ENCODE measurements at places on chromosomes 6 and 20.

DNA sequence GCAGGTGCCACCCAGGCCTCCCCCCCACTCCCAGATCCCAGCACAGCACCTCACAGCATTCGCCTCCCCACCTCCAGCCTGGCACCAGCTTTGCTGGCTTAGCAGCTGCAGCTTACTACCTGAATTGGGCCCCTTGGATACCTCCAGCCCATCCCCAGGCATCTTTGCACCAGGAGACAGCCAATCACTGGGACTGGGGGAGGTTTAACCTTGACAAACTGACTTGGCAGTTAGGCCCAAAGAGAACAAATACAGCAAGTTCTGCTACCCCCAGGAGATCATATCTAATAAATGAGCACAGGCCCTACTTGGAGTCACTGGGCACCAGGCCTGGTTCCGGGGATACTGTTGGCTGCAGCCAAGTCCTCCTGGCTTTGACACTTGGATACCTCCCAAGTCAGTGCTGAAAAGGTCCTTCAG is 8.8 kb downstream of the PDRG1 start:
- no peak for DNase-seq

DNA sequence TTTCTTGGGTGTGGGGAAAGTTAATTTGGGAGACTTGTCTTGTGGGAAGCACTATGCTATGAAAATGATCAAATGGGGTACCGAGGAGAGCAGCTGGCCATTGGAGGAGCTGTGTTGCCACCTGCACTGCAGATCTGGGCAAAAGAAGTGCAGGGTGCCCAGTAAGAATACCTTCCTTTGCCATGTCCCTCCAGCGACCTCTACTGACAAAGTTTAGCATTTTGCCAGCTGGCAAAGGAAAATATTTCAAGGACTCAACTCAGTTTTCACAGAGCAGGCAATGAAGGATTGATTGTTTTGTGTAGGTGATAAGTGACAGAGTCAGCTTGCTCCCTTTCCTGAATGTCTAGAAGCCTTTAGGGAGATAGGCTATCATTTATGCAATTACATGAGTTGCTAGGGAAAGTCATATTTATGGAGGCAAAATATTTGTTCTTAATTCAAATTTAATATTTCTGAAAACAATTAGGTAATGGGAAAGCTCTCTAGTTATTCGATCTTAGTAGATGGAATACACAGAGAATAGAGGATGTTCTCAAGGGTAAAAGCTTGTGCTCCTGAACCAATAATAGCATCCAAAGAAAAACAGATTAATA is 118.4 kb downstream of the FARS2 start:
- DNase-seq: peak; percentile 38

DNA sequence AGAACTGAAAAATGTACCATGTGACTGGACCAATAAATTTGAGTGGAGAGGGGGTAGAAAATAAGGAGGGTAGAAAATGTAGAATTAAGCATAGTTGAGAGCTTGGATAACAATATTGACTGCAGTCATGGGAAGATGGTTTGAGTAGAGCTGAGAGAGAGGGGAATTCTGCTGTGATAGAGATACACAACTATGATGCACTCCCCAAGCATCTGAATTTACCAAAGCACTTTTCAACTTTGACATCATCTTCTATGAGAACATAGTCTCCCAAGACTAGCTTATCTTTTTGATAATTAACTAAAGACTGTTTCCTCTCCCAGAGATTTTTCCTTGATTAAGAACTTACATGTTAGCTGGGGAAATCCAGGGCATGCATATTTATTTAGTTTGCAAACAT is 103.1 kb downstream of the TNFRSF21 start:
- DNase-seq: no peak

GRCh38 chr20:53606364-53606985 is 12.8 kb upstream of the ZNF217 start:
- no peak for DNase-seq

DNA sequence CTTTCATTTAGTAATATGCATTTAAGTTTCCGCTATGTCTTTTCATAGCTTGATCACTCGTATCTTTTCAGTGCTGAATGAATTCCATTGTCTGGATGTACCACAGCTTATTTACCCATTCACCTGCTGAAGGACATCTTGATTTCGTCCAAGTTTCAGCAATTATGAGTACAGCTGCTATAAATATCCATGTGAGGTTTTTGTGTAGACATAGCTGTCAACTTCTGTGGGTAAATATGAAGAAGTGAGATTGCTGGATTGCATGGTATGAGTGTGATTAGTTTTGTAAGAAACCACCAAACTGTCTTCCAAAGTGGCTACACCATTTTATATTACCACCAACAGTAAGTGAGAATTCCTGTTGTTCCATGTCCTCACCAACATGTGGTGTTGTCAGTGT is 79.2 kb upstream of the STMND1 start:
- no peak for DNase-seq

GRCh38 chr6:29755295-29755871 is 32.1 kb downstream of the HLA-F start:
- DNase-seq: no peak
